RPMI8226 (cell line): ENCODE measurements at places on chromosomes 11 and 22.
A peak's percentile ranks its signal among the peaks of the same experiment; 100 is the strongest.

GRCh38 chr11:122664188-122664587 lies 8.7 kb downstream of the UBASH3B start:
- no peak for DNase-seq

- DNase-seq: no peak
Measured at GRCh38 chr11:130631119-130631518, 182.7 kb downstream of the ADAMTS15 start.

DNA sequence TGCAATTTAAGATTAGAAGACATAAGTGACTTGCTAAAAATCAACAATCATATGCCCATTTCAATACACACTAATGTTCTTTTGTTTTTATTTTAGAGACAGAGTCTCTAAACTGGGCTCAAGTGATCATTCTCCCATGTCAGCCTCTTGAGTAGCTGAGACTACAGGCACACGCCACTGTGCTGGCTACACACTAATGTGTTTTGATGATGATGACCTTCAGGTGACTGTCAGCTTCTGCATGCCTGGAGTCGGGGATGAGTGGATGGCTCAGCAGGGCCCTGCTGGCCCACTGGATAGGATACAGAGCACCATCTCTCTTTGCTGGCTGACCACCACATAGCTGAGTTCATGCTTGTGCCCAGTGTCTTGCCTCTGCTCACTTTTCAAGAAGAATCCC lies 27.0 kb upstream of the POU2AF1 start:
- DNase-seq: no peak

DNA sequence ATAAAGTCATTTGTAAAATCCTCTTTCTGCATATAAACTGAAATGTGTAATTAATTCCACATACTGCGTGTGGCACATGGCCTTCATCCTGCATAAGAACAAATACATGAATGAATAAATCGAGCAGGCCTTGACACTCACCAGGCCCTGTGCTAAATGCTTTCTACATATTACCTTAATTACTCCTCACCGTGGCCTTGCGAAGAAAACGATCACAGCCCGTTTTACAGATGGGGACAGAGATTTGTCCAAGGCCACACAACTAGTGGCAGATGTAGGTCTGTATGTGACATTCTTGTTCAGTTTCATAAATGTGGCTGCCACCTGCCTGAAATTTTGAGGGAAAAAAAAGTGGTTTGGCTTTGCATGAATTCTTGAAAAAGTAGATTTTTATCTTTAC lies 5.8 kb upstream of the CCND1 start:
- DNase-seq: no peak

- DNase-seq: peak; percentile 57
Measured at GRCh38 chr11:17208257-17208999, 642 bp upstream of the PIK3C2A start.

GRCh38 chr22:37185646-37186227 lies 2.3 kb downstream of the C1QTNF6 start:
- no peak for DNase-seq

- DNase-seq: no peak
Measured at GRCh38 chr22:27573280-27574001, 228.1 kb downstream of the MN1 start.

GRCh38 chr22:19704355-19705015 lies 9.8 kb upstream of the SEPTIN5 start:
- DNase-seq: no peak

DNA sequence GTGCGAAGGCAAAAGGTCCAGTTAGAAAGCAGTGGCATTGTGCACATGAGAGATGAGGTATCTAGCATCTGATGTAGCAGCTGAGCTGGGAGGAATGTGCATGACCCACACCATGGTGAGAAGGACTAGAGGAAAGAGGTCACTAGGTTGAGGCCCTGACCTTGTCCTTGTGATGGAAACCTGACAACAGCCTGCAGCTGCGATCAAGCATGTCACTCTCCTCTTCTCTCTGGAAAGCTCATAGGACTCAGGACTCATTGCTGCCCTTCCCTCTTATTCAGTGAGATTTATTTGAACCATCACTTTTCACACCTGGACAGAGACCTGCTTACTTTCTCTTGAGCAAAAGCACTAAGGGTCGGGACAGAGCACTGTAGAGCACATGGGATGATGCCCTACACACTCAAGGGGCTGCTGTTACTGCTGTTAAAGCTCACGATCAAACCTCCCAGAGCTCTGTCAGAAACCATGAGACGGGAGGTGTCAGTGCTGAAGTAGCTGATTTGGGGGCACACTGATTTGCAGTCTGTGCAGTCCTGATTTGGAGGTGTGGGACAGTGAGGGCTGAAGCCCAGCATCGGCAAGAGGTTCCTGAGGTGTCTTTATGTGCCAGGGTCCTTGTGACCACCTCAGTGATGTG lies 104.3 kb downstream of the VPREB1 start:
- DNase-seq: no peak

DNA sequence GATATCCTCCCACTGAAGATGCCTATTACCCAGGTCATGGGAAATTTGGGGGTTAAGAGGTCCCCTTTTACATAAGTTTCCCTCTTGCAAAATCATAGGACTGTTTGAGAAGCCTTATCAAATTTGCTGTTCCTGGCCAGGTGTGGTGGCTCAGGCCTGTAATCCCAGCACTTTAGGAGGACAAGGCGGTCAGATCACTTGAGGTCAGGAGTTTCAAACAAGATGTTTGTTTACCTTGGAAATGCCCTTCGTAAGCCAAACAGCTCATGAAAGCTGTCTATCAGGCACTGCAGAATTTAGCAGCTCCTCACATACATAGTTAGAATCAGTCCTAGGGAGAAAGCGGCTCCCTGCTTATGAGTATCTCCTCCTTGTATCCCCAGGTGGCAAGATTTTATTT lies 4.9 kb upstream of the EI24 start:
- DNase-seq: no peak

DNA sequence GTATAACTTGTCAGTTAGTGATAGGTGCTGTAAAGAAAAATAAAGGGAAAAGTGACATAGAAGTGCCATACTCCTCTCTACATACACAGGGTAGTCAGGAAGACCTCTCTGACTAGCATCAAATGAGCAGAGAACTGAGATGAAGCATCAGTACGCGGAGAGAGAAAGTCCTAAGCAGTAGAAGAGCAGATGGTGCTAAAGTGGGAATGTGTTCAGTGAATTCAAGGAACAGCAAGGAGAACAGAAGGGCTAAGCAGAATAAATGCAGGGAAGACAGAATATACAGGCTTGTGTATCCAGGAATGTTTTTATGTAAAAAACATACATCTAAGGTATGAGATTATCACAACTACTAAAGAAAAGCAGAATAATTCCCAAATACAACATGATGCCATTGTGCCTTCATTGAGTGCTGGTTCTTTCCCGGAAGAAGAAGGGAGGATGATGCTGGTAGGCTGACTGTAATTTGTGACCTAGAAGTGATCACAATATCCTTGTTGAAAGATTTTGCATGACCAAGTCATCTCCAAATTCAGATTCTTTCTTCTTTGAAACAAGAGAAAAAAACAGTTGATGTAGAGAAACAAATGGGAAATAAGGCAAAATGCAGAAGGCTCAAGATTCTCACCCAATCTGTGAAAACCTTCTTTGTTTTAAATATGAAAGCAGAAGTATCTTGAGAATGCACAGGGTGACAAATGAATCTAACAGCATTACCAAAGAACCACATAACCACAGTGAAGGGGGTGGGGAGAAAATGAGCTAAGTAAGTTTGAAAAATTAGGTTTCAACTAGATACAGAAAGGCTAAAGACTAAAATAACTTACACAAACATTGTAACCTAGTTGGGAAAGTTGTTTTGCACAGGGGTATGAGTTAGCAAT lies 20.5 kb downstream of the MRE11 start:
- DNase-seq: peak; percentile 7

- no peak for DNase-seq
Measured at GRCh38 chr11:7677796-7678201, 4.5 kb upstream of the CYB5R2 start.

DNA sequence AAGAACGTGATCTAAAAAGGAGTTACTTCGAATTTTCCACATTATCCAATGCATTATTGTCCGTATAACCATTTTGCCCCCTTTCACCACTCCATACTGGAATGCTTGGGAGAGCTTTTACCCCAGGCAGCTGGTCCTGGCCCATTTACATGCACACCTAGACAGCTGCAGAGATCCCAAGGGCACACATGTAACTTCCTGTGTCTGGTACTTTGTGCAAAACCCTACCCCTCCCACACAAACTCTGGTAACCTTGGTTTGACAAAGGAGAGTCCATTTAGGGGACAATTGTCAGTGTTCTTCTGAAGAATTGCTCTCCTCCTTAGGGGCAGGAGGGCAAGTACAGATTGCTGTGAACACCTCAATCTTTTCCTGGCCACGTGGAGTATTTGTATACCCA lies 57.3 kb upstream of the SORL1 start:
- no peak for DNase-seq
